Colonic mucosa (tissue), 4 donors: ENCODE measurements at places on chromosomes 3 and 15. TPM values are rescaled to one million over a fixed set of nuclear protein-coding genes. Genes with fewer than 3 reads are reported as not detected.

Gene NLGN1
- 0.67 TPM for total RNA-seq

Gene SUSD5
- 0.17 TPM for total RNA-seq

Gene CD200R1L
- total RNA-seq = not detected

Gene RPL39L
- 11.6 TPM for total RNA-seq

Gene TNFAIP8L3
- total RNA-seq = 5.3 TPM

Gene ADCY5
- total RNA-seq = 7.8 TPM

Gene ATP2B2
- total RNA-seq = 0.11 TPM

Gene MESP1
- 10.5 TPM for total RNA-seq

Gene PEX11A
- 19.0 TPM for total RNA-seq

Gene ST3GAL6
- total RNA-seq = 2.5 TPM

Gene MDFIC2
- not detected for total RNA-seq

Gene LRRC58
- total RNA-seq = 16.6 TPM

GRCh38 chr3:142595581-142595950, 627 bp upstream of the PLS1 start:
- no peaks in the 10 kb centered on the region for H3K4me1 ChIP-seq
- H3K4me3 ChIP-seq = peak overlapping the region; percentile 63
- no peak for DNase-seq

DNA sequence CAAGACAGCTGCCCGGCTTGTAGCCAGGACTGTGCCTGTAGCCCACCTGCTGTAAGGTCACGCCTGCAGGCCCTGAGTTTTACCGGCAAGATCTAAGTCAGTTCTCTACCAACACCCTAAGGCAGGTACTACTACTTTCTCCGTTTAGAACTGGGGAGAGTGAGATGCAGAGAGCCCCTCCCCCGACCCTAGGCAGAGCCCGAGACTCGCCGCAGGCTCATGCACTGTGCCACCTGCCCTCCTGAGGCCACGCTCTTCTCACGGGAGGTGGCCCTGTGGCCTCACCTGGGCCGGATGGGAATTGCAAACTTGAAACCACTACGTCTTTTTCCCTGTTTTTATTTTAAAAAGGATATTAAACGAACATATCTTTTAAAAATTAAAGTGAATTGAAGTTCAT, 36.9 kb upstream of the PCSK6 start:
- H3K27me3 ChIP-seq = no peaks in the 10 kb centered on the region
- DNase-seq = no peak
- H3K36me3 ChIP-seq = no peaks in the 10 kb centered on the region
- H3K4me3 ChIP-seq = no peak overlapping the region
- H3K27ac ChIP-seq = no peak overlapping the region

DNA sequence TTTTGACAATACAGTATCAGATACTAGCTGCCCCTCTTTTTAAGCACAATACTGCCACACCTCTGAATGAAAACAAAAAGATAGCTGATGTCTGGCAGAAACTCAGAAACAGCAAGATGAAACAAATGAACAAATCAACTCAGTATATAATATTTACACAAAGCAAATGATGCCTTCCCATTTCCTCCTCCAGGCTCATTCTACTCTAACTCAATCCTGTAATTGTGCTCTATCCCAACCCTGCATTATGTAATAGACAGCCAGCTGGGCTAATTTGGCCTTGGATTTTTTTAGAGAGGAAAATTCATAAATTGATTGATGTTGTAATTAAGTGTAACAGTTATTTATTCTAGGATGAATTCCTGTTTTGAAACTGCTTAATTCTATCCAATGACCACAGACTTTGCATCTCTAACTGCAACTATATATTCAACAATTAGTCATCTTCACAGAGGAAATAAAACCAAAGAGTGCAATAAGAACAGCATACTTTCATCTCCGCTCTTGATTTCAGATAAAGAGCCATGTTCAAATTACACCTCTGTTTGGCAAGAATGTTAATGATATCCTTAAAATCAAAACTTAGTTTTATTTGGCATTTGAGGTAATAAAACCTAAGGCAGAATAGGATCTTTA, 6.1 kb downstream of the ATG3 start:
- DNase-seq = no peak
- H3K27ac ChIP-seq = peak overlapping the region; percentile 19
- no peaks in the 10 kb centered on the region for H3K36me3 ChIP-seq

GRCh38 chr3:175956964-175957363, 1097.8 kb downstream of the NAALADL2 start:
- DNase-seq = no peak
- H3K36me3 ChIP-seq = no peaks in the 10 kb centered on the region
- H3K27me3 ChIP-seq = no peaks in the 10 kb centered on the region
- no peak overlapping the region for H3K4me3 ChIP-seq

DNA sequence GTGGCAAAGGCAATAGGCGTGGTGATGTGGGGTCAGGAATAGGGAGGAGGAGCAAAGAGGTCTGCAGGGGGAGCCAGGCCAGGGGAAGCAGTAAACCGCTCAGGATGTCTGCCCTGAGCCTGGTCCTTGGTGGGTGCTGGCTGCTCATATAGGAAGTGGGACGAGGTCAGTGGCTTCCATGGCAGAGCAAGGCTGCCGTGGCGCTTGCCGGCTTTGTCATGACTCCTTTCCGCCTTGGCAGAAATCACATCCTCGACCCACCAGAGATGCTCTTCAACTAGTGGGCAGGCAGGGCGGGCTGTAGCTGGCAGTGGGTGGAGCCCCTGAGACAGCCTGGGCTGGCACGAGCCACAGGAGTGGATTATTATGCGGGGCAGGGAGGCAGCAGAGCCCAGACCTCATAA, 13.1 kb upstream of the SKOR1 start:
- H3K36me3 ChIP-seq = no peaks in the 10 kb centered on the region
- H3K4me3 ChIP-seq = no peak overlapping the region
- no peak for DNase-seq
- H3K27ac ChIP-seq = no peak overlapping the region

- no peaks in the 10 kb centered on the region for H3K27me3 ChIP-seq
- H3K4me3 ChIP-seq = peak overlapping the region; percentile 80
- DNase-seq = no peak
- H3K36me3 ChIP-seq = no peaks in the 10 kb centered on the region
These were observed 700 bp upstream of the BLM start for GRCh38 chr15:90716317-90716975.

DNA sequence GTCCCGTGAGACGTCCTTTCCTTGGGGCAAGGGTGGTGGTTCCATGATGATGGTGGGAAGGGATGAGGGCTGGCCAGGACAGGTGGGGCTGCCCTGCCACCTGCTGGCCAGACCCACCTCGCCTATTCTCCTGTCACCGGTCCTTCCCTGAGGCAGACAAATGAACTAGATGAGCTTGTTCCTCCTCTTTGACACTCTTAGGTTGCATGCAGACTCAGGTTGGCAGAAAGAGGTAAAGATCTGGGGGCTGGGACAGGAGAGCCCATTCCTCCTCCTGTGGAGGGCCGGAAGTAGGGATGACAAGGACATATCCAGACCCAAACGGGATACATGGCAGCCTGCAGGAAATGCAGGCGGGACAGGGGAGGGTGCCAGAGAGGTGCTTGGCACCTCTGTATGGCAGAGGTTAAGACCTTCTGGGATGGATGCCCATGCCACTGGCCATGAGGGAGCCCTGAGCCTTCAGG, 38.6 kb downstream of the ACSBG1 start:
- H3K36me3 ChIP-seq = no peaks in the 10 kb centered on the region
- H3K4me1 ChIP-seq = no peaks in the 10 kb centered on the region
- no peak overlapping the region for H3K27ac ChIP-seq

GRCh38 chr3:10437995-10438901, 67.1 kb downstream of the ATP2B2 start:
- no peaks in the 10 kb centered on the region for H3K27me3 ChIP-seq
- no peaks in the 10 kb centered on the region for H3K4me1 ChIP-seq
- no peak overlapping the region for H3K27ac ChIP-seq
- no peak for DNase-seq
- no peak overlapping the region for H3K4me3 ChIP-seq

DNA sequence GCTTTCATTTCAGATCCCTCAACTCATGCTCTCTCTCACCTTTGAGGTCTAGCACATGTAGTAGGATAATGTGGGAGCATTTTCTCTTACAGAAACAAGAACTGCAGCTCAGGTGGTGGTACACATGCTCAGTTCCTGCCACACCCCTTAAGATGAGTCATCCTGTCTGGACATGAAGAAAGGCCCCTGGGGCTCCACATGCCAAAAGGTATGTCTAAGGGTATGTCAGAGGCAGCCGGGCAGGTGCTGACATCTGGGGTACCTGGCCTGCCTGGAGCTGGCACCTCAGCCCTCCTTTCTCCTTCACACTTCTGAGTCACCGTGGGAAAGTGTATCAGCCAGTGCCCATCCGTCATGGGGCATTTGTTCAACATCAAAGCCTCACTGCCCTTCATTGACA, 209.9 kb downstream of the OCA2 start:
- H3K27me3 ChIP-seq = no peaks in the 10 kb centered on the region
- no peaks in the 10 kb centered on the region for H3K4me1 ChIP-seq
- H3K4me3 ChIP-seq = no peak overlapping the region

- H3K4me1 ChIP-seq = peaks cover 8% of the 10 kb centered on the region
- H3K4me3 ChIP-seq = no peak overlapping the region
- no peak overlapping the region for H3K27ac ChIP-seq
- DNase-seq = no peak
- H3K27me3 ChIP-seq = no peaks in the 10 kb centered on the region
- no peaks in the 10 kb centered on the region for H3K36me3 ChIP-seq
These were observed 9.7 kb downstream of the CCDC12 start for GRCh38 chr3:46966811-46967210.

DNA sequence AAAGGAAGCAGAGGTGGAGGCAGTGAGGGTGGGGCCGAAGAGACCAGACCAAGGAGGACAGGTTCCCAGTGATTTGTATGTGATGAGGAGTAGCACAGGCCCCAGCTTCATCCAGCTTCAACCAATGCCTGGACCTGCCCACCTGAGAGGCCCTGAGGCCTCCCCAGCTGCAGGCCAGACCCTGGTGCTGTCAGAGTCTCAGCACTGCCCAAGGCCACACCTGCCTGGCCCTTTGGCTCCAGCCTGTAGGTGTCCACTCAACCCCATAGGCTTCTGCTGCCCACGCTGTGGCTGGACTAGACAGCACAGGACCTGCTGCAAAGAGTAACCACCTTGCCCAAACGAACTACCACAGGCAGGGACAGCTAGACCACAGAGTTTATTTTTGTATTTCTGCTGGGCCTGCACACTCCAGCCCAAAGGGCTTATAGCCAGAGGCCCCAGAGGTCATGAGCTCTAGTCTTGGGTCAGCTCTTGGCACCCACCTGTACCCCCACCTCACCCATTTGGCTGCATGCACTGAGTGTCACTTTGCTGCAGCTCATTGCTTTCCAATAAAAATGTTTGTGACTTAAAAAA, 81.9 kb upstream of the CDV3 start:
- no peaks in the 10 kb centered on the region for H3K27me3 ChIP-seq
- DNase-seq = no peak
- no peak overlapping the region for H3K4me3 ChIP-seq
- no peak overlapping the region for H3K27ac ChIP-seq
- no peaks in the 10 kb centered on the region for H3K36me3 ChIP-seq

DNA sequence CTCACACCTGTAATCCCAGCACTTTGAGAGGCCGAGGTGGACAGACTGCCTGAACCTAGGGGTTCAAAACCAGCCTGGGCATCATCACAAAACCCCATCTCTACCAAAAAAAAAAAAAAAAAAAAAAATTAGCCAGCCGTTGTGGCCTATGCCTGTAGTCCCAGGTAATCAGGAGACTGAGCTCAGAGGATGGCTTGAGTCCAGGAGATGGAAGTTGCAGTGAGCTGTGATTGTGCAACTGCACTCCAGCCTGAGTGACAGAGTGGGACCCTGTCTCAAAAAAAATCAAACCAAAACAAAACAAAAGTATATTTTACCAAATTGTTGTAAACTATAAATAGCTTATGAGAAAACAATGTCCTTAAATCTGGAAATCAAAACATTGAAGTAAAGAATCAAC, 34.7 kb upstream of the UBP1 start:
- H3K27ac ChIP-seq = no peak overlapping the region
- no peaks in the 10 kb centered on the region for H3K27me3 ChIP-seq
- H3K4me3 ChIP-seq = no peak overlapping the region
- DNase-seq = no peak
- H3K4me1 ChIP-seq = no peaks in the 10 kb centered on the region

- no peaks in the 10 kb centered on the region for H3K36me3 ChIP-seq
- no peaks in the 10 kb centered on the region for H3K4me1 ChIP-seq
- DNase-seq = no peak
- no peaks in the 10 kb centered on the region for H3K27me3 ChIP-seq
These were observed 180.7 kb upstream of the TTC14 start for GRCh38 chr3:180421221-180421620.

- peak; percentile 90 for DNase-seq
- peaks cover 11% of the 10 kb centered on the region for H3K27me3 ChIP-seq
- H3K4me3 ChIP-seq = no peak overlapping the region
- no peak overlapping the region for H3K27ac ChIP-seq
- H3K36me3 ChIP-seq = no peaks in the 10 kb centered on the region
These were observed 28.3 kb upstream of the ALDH1L1 start for GRCh38 chr3:126208606-126209256.

DNA sequence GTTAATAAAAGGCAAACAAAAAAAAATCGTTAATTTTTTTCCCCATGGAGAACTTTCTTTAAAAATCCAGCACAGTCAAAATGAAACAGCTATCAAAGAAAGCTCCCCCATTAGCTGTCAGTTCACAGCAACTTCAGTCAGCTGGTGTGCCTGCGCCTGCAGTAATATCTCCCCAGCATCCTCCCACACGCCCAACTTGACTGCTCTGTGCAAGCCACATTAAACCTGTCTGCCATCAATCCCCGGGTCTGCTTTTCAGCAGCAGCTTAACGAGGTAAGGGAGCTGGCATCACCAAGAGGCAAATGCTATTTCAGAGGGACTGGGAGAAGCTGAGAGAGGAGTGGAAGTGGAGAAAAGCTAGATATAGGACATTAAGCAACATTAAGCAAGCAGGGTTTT, 337.5 kb downstream of the GAP43 start:
- H3K4me3 ChIP-seq = no peak overlapping the region
- no peak for DNase-seq
- H3K27ac ChIP-seq = no peak overlapping the region
- H3K36me3 ChIP-seq = no peaks in the 10 kb centered on the region

DNA sequence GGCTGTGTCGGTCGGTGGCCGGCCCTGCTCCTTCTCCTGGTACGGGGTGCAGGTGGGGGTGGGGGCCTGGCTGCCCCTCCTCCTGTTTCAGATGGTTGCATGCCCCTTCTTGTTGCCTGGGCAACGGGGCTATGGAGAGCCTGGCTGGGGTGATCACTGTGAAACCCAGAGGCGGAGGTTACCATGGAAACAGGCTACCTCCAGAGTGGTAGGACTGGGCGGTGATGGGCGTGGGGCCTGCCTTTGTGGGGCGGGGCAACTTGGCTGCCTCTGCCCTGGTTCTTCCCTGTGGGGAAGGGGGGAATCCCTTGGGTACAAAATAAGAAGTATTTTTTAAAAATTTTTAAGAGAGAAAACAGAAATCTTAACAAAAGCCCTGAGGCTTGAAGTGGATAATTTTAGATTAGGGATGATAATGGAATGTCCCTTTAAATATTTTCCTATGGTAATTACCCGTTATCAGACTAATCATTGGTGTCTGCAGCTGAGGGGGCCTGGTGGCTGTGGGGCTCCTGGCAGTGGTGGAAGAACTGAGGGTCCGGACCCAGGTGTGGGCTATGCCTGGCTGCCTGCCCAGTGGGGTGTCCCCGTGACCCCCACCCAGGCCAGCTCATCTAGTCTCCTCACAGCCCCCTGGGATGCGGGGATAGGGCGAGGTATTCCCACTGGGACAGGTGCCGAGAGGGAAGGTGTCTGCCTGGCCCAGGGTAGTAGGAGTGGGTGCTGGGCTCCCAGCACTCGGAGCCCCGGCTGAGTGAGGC, 32.5 kb downstream of the PLXNA1 start:
- H3K36me3 ChIP-seq = no peaks in the 10 kb centered on the region
- no peaks in the 10 kb centered on the region for H3K4me1 ChIP-seq
- H3K27ac ChIP-seq = no peak overlapping the region

- no peaks in the 10 kb centered on the region for H3K36me3 ChIP-seq
- no peaks in the 10 kb centered on the region for H3K4me1 ChIP-seq
These were observed 171.8 kb downstream of the TMEM108 start for GRCh38 chr3:133209871-133210550.
